Right lung (tissue), 10 donors: ENCODE measurements at places on chromosomes 2 and 18. TPM values are rescaled to one million over a fixed set of nuclear protein-coding genes. Genes with fewer than 3 reads are reported as not detected.

GRCh38 chr2:104736026-104736425 lies 117.9 kb upstream of the POU3F3 start:
- no peak for DNase-seq

DNA sequence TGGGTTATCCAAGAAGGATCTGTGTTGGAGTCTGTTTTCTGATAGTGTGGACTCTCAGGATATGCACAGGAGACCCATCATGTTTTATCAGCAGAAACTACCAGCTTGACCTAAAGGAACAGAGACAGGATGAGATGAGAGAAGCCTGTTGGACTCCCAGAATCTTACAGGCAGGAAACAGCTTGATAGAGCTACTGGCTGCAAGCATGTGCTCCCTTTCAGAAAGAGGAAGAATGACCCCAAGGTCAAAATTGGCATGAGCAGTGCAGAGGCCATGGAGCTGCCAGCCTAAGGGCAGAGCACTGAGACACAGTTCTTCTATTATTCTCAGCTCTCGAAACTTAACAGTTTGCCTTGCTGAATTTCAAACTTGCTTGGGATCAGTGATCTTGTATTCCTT lies 135.2 kb upstream of the NFATC1 start:
- DNase-seq = no peak

DNA sequence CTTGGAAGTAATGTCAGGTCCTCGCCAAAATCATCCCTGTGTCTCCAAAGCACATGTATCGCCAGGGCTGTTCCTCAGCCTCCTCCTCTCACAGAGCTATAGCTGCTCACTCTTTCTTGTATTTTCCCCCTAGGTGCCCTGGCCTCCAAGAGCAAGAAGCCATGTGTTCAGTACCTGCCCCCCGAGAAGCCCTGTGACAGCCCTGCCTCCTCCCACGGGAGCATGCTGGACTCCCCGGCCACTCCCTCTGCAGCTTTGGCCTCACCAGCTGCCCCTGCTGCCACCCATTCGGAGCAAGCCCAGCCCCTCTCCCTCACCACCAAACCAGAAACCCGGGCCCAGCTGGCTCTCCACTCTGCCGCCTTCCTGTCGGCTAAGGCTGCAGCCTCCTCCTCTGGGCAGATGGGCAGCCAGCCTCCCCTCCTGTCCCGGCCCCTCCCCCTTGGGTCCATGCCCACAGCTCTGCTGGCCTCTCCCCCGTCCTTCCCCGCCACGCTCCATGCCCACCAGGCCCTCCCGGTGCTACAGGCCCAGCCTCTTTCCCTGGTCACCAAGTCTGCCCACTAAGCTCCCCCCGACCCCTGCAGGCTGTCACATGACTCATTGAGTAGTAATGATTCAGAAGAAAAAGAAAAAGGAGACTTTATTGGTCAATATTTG lies 18.8 kb downstream of the TGOLN2 start:
- DNase-seq = no peak

DNA sequence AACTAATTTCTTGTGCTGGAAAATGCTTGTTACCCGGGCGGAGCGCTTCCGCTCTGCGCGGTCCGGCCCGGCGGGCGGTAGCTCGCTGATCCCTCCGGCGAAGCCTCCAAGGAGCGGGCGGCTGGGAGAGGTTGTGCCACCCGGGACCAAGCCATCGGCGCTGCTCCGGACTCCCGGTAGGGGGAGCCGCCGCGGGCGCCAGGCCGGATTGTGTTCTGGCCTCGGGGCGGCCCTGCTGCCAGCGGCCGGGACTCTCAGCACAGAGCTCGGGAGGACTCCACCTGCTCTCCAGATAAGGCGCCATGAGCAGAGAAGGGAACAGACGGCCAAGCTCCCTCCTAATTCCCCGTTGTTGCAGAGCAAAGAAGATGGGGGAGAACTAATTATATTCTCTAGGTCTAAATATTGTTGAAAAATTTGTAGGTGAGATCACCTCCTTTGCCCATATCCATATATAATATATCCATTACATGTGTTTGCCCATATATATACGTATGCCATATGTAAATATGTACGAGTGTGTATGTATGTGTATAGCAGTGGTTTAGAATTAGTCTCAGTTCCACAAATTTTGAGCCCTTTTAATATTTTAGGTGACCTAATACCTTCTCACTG lies 13.8 kb upstream of the SATB2 start:
- DNase-seq = no peak

DNA sequence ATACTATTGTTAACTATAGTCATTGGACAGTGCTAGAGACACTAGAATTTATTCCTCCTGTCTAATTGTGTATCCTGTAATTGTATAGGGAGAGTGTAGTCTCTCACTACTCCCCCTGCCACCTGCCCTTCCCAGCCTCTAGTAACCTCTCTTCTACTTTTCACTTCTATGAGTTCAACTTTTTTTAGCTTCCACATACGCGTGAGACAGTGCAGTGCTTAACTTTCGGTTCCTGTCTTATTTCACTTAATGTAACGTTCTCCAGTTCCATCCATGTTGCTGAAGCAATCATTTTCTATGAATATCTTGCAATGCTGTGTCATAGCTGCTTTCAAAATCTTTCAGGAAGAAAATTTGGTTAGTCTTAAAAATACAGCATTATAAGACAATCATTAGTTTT lies 22.8 kb upstream of the RUFY4 start:
- no peak for DNase-seq

DNA sequence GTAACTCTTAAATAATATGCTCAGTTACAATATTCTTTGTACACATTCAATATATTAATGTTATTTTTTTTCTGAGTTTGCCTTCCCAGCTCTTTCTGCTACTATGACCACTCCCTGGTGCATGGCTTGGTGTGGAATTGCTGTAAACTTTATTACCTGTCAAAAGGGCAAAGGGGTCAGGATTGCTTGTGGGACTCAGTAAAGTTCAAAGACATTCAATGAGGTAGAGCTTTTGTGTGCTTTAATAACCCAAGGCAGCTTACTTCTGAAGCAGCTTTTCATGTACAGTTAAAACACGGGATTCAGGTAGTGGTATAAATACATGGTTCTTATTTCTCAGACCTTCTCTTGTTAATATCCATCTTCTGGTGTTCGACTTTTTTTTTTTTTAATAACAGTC lies 132.8 kb downstream of the MEIS1 start:
- DNase-seq = no peak

- DNase-seq = no peak
These were observed 42.0 kb downstream of the CROCC2 start for GRCh38 chr2:240948086-240948485.

- DNase-seq = no peak
These were observed 403.8 kb downstream of the DCDC2C start for GRCh38 chr2:4107179-4107578.

DNA sequence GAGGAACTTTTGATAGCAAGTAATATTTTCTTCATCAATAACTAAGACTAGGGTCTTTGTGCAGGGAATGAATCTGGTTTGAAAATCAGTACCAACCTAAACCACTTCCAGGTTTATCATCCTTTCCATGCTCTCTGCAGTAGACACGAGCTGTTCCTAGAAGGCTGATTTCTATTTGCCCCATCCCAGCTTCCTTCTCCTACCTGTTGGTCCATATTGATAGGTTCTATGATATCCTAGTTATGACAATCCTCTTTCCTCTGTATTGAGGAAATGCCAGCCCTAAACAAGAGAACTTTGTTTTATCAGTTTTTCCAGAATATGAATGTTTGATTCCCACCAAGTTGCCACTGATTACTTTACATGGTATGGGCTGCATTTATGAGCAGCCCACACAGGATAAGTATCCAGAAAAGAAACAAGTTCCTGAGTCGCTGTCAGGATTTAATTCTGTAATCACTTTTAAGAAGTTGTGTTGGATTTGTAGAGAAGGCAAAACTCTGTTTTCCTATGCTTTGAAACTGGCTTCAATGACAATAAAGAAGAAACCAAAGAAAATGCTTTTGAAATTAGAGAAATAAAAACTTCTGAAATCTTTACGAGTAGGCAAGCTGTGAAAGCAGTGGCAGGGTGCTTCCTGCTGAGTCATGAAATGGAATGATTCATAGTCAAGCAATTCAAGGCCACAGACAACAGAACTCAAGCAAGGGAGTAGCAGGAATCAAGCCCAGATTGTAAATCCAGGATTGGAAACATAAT lies 37.3 kb upstream of the TANK start:
- DNase-seq = no peak

DNA sequence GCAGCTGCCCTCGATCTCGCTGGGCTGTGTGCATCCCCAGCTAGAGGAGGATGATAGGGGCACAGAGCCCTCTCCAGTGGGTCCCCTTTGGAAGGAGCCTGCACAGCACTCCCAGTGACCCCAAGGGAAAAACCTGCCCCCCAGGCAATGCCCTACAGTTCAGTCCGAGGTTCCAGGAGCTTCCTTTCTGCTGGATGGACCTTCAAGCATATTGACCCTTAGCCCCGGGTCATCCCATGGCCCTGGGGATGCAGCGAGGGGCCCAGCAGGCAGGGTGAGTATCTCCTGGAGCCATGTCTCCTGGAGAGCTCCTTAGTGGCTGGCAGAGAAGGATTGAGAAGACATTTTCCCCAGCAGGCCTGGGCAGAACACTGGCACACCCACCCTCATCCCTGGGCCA lies 45.4 kb upstream of the CTDP1 start:
- no peak for DNase-seq

DNA sequence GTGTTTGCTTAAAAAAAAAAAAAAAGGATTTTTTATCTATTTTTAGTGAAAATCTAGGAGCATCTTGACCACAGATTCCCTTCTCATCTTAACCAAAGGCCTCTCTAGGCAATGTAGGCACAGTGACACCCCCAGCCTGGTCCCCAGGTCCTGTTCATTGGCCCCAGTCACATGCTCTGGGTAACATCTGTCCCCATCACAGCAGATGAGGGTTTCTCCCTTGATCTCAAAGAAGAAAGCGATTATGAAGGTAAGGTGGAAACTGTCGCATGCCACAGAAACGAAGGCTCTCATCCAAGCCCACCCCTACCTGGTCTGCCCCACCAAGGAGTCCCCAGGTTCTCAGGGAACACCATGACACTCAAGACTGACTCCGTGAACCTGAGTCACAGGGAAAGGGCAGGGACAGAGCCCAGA lies 4.7 kb downstream of the HS6ST1 start:
- no peak for DNase-seq

DNA sequence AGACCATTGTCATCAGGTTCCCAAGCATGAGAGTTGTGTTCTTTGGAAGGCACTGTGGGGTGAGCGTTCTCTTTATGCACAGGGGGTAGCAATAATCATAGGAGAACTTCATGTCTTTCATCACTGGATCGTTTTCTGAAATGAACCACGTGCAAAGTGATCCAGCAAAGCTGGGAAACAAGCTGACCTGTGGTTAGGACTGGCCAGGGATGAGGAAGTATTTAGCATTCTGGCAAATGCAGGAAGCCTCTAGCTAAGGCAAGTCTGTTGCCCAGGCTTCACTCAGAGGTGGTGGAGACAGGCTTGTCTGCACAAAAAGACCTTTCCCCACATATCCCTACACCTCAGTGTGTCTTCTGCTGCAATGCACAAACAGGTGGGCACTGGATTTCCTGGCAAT lies 58.6 kb downstream of the MMADHC start:
- DNase-seq = no peak

GRCh38 chr2:16553226-16553625 lies 112.4 kb downstream of the CYRIA start:
- DNase-seq = peak; percentile 9

DNA sequence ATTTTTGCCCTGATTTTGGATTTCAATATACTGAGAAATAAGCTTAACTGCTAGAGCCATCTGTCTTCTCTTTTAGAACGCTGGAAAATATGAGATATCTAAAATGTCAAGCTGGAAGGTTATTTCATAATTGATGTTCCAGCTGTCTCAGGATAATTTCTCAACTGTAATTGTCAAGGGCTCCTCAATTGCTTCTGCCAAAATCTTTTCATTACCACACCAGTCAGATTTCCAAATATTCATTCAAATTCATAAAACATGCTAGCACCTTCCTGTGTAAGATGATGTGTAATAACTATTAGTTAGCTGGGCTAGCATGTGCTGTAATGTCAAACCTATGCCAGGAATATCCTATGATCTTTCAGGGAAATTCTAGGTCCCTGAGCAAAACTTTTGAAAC lies 88.1 kb downstream of the TNFRSF11A start:
- no peak for DNase-seq

GRCh38 chr2:55133467-55134315 lies 83.4 kb upstream of the RTN4 start:
- peak; percentile 47 for DNase-seq

DNA sequence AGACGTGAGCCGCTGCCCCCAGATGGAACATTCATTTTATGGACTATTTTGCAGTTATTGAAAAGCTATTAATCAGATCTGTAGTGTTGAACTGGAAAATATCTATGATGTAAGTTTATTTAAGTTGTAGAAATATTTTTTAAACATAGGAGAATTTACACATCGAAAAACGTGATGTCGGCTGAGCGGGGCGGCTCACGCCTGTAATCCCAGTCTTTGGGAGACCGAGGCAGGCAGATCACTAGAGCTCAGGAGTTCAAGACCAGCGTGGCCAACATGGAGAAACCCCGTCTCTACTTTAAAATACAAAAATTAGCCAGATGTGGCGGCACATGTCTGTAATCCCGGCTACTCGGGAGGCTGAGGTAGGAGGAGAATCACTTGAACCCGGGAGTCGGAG lies 2.0 kb upstream of the TIA1 start:
- no peak for DNase-seq

DNA sequence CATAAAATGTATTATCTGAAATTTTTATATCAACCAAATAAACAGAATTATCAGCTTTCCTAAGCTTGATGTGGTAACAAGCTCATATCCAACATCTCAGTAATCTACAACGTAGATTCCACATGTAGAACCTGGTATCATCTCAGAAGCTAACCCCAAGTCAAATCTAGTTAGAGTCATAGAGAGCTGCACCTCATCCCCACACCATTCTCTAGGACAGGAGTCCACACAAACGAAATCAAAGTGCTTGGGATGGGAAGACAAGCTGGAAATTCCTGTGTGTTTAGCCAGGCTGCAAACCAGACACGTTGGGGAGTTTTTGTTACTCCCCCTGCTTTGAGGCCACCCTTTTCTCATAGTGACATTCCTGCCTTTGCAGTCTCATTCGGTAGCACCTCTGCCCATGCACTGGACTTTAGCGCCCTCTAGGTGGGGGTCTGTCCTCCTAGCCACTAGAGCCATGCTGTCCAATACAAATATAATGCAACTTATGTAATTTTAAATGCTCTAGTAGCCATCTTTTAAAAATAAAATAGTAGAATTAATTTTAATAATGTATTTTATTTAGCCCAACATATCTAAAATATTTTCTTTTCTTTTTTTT lies 28.1 kb upstream of the SATB2 start:
- DNase-seq = no peak

DNA sequence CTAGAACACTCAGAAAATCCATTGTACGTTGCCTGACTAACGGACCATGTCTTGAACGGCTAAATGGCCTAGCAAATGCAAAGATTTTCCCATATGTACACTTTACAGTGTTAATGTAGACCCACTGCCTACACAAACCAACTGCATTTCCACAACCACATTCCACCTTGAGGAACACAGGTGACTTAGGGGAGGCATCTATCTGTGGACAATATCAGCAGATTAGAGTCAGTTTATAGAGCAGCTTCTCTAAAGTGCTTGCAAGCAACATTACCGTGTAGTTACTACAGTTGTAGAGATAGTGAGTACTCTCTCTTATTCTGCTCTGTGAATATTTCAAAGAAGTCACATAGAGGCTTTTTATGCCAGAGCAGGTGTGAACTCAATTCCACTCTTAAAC lies 139.6 kb downstream of the TCF4 start:
- no peak for DNase-seq

Gene PSD4
- 20.9 TPM for polyA plus RNA-seq

Gene PMAIP1
- polyA plus RNA-seq = 1.7 TPM

Gene UGT1A4
- polyA plus RNA-seq = not detected

Gene CFAP65
- polyA plus RNA-seq = 4.5 TPM

Gene DAW1
- 4.9 TPM for polyA plus RNA-seq

Gene FBXO48
- 3.3 TPM for polyA plus RNA-seq

Gene MERTK
- polyA plus RNA-seq = 16.6 TPM

Gene C18orf54
- 10.0 TPM for polyA plus RNA-seq

Gene CACNB4
- polyA plus RNA-seq = 4.2 TPM

Gene FAM161A
- polyA plus RNA-seq = 23.5 TPM
